Omental fat pad (tissue), 4 donors: ENCODE measurements at places on chromosomes 1 and 21. TPM values are rescaled to one million over a fixed set of nuclear protein-coding genes. Genes with fewer than 3 reads are reported as not detected.

TMCO4 gene
- 20.3 TPM for total RNA-seq

IPO9 gene
- total RNA-seq: 19.7 TPM

NEK2 gene
- total RNA-seq: 0.60 TPM

ZMYND12 gene
- total RNA-seq: 2.2 TPM

CD101 gene
- total RNA-seq: 1.7 TPM

C1orf21 gene
- 38.2 TPM for total RNA-seq
